ENCODE measurements at places on chromosomes 16 and 17.
A peak's percentile ranks its signal among the peaks of the same experiment; 100 is the strongest.

DNA sequence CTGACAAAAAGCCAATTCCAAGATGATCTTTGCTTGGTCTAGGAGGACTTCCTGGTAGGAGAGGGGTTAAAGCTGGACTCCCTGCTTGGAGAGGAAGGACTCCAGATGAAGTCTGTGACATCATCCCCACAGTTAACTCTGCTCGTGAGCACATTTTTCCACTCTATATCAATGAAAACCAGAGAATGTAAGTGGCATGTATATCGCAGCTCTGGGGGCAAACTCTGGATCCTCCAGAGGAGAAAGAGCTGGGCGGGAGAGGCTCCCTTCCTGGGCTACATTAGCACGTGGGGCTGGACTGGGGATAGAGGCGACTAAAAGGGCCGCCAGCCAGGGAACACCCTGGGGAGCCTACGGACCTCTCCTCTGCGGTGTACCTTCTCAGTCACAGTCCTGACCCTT is 34.1 kb downstream of the HIC1 start:
- DNase-seq = no peak

- no peak for DNase-seq
Observed at GRCh38 chr17:8332128-8332527, 7.5 kb upstream of the ODF4 start.

GRCh38 chr17:46732160-46732559 is 86.3 kb downstream of the WNT3 start:
- no peak for DNase-seq

GRCh38 chr16:64151990-64152767 is 969.7 kb downstream of the CDH11 start:
- peak; percentile 53 for DNase-seq

DNA sequence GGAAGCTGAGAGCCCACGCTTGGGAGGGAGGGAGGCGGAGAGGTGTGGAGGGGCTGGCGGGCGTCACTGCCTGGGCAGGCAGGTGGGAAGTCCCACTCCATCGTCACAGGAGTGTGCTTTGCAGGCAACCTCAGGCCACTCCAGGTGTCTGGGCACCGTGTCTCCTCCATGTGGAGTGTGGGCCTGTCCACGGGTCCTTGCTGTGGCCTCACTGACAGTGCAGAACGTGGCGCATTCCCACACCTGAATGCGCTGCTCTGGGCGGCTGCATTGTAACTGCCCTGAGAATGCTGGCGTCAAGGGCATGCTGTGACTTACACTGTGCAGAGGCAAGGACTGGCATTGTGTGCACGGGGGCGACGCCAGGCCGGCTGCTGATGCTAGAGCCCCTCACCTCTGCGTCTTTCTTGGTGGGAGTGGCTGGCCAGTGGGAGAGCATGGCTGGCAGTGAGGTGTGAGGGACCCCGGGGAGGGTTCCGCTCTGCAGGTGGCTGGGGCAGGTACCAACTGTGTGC is 66.4 kb downstream of the BANP start:
- DNase-seq = no peak

- DNase-seq = no peak
Observed at GRCh38 chr17:81428948-81429774, 33.9 kb downstream of the BAHCC1 start.

- DNase-seq = peak; percentile 89
Observed at GRCh38 chr16:21167360-21167759, 8.9 kb downstream of the LDAF1 start.

- no peak for DNase-seq
Observed at GRCh38 chr17:17401271-17401781, 75.5 kb upstream of the MED9 start.

GRCh38 chr16:72848759-72849664 is 198.9 kb downstream of the ZFHX3 start:
- DNase-seq = peak; percentile 71

GRCh38 chr16:89369266-89369895 is 121.0 kb downstream of the ANKRD11 start:
- no peak for DNase-seq

DNA sequence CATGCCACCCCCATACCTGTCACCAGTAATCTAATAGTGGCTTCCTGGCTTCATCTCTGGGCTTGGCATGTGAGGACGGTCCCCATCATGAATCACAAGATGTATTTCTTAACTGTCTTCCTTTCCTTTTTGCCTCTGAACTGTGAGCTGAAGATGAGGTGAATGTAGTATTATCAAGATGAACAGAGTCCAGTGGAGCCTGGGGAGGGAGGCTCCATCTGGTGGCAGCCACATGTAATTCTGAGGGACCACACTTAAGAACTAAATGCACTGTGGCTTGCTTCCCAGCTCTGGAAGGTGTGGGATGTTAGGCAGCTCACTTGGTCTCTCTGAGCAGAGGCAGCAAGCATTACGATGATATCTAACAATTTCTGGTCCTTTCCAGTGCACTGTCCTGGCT is 354.9 kb upstream of the ASIC2 start:
- DNase-seq = no peak

DNA sequence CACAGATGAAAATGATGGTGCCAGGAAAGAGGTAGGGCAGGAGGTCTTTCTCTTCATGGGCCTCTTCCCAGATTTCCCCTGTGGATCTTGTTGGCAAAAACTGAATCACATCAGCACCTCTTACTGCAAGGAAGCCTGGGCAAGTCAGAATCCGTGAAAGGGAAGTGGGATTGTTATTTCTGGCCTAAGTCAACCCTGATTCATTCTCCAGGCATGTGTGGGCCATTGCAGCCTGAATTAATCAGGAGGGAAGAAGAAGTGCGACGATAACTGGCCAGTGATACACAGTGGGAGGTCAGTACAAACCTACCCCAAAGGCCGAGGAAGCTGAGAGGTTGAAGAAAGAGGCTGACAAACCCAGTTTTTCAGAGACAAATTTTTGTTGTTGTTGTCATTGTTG is 17.9 kb upstream of the NSMCE1 start:
- peak; percentile 85 for DNase-seq

GRCh38 chr16:12324152-12324551 is 347.6 kb downstream of the SNX29 start:
- no peak for DNase-seq

DNA sequence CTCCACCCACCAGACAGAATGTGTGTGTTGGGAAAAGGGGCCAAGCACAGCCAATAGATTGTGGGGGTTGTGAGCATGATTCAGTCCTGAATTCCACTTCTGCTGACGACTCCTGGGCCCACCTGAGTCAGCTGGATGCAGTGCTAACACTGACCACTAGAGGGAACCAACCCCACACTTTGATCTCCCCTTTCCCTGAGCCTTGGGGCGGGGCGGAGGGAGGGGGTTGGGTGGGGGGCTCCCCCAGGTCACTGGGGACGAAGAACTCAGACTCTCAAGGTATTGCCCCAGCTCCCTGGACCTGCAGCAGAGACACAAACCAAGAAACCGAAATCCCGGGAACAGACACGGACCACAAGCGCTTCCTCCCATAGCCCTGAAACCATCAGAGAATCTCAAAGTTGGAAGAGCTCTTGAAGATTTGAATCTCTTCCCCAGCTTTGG is 621 bp upstream of the CSHL1 start:
- DNase-seq = no peak

DNA sequence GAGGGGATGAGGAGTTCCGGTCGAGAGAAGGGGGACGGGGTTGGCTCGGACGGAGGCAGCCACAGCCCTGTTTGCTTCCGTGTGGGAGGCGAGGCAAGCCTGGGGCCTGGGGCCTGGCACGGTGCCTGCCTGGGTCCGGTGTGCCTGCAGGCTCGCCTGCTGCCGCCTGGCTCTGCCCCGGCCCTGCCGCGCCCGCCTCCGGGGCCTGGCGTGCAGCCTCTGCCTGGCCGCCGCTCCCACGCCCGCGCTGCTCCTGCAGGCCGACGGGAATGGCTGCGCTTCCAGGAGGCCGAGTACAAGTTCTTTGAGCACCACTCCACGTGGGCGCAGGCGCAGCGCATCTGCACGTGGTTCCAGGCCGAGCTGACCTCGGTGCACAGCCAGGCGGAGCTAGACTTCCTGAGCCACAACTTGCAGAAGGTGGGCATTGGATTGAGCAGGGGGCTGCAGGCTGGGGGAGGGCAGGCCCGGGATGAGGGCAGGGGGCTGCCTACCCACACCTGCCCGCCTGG is 53.1 kb downstream of the MRC2 start:
- DNase-seq = no peak

Data from AG09309 (cell line).